ENCODE measurements at places on chromosomes 3 and 15.
A peak's percentile ranks its signal among the peaks of the same experiment; 100 is the strongest.

DNA sequence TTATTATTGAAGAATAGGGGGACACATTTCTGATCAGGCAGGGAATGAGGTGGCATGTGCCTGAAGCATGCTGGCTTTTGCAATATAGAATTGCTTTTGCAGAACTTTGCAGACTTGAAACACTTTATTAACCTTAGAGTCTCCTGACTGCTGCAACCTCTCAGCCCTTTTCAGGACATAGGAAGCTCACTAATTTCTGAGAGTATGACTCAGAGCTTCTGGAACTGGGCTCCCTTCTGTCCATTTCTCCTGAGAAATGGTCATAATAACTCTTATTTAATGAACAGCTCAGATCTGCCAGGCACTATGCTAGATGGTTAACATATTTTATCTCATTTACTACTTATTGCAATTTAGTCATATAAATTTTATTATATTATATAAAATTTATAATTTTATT is 38.6 kb upstream of the DGKG start:
- peak; percentile 5 for DNase-seq

GRCh38 chr3:39753391-39753790 is 56.0 kb upstream of the MYRIP start:
- no peak for DNase-seq

GRCh38 chr3:133479895-133480669 is 80.2 kb downstream of the BFSP2 start:
- DNase-seq = no peak

DNA sequence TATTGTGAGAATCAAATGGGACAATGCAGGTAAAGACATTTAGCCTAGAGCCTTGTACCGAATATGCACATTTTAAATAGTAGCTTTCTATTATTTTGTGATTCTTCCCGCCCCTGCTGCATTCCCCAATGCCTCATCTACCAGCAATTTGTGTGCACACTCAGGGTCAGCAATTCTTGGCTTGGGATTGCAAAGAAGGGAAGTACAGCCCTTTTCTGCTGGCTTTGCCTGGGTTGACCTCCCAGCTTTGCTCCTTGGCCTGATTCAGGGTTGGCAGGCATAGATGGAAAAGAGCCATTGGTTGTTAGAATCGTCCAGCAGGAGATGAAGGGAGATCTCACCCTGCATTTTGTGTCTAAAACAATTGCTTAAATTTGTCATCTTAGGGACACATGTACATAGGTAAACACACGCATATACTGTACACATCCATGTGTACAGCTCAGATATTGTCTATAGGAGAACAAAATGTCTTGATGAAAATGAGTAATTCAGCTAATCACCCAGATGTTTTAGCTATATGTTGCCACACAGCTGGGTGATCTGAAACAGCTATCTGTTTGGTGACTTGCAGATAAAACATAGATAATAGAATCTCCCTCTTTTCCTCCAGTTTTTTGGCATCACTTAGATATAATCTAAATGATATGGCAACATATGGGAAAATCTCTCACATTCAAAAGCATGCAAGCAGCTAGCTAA is 340.9 kb upstream of the TBL1XR1 start:
- peak; percentile 52 for DNase-seq
